ENCODE measurements at places on chromosomes 2 and 18. TPM values are rescaled to one million over a fixed set of nuclear protein-coding genes. Genes with fewer than 3 reads are reported as not detected.

GRCh38 chr2:7609974-7610373 lies 692.8 kb downstream of the RNF144A start:
- DNase-seq = no peak

DNA sequence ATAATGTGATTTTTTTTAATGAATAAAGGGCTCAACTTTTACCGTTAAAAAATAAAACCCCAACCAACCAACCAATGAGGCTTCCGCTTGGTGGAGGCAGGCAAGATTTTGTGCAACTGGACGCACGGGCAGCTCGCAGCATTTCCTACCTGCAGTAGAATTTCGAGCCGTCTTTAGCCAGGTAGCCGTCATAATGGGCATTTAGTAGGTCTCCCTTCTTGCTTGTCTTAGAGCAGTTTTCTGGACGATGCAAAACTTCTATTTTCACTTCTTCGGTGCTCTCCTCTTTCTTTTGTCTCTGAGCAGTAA lies 316 bp downstream of the FKBP7 start:
- no peak for DNase-seq

DNA sequence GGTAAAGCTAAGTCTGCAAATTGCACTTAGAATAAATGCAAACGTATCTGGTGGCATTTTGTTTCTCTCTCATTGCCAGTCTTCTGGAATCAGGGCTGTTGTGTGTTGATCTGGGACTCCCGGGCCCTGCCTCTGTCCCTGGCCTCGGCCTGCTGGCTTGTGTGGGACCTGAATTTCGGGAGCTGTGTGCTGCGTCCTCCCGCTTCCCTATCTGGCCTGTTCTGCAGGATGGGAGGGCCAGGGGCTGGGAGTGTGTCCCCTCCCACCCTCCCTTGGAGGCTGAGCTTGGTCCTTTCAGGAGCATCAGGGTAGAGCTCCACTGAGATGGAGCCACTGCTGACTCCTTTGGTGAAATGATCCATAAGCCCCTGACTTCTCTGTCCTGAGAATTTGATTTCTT lies 118.5 kb downstream of the ACKR3 start:
- no peak for DNase-seq

GRCh38 chr18:78766651-78767533 lies 212.7 kb upstream of the SALL3 start:
- no peak for DNase-seq

- DNase-seq = no peak
Measured at GRCh38 chr2:109322641-109323040, 193.6 kb downstream of the SH3RF3 start.

DNA sequence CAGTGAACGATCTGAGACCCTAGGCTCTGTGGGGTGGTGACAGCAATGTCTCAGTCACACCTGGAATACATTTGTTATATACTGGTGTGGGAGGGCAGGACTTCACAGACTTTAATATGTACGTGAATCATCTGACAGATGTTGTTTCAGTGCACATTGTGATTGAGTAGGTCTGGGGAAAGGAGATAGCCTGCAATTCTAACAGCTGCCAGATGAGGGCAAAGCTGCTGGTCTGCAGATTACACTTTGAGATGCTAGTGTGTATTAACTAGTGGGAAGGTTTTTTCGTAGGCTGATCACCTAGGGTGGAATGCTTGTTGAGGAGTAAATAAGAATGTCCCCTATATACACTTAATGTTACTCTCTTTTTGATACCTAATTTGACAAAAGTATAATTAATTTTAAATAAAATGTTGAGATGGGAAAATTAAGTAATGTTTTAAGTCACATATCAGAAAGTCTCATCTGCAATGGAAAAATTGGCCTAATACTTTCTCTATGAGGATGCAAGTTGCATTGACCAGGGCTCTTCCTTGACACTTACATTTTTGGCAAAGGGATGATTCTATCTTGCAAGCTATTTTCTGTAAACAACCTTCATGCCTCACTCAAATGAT lies 496.9 kb upstream of the HNMT start:
- peak; percentile 28 for DNase-seq

- no peak for DNase-seq
Measured at GRCh38 chr2:96649342-96649741, 6.8 kb downstream of the FER1L5 start.

GRCh38 chr2:225742487-225742886 lies 343.0 kb downstream of the NYAP2 start:
- DNase-seq = no peak

DNA sequence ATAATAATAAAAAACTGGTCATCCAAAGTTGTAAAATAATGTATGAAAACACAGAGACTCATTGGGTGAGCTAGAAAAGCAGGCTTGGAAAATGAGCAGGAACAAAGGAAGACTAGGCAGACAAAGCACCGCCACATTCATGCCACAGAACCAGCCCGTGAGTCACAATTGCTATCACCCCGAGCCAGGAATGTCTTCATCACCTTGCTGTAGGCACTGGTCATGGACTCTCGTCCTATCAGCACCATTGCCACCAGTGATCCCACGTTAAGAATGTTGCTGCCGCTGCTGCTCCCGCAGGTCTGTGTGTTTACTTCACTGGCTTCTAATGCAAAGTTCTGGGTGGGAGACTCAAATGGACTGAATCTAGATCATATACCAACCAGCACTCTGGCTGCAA lies 417.9 kb downstream of the PID1 start:
- DNase-seq = no peak

DNA sequence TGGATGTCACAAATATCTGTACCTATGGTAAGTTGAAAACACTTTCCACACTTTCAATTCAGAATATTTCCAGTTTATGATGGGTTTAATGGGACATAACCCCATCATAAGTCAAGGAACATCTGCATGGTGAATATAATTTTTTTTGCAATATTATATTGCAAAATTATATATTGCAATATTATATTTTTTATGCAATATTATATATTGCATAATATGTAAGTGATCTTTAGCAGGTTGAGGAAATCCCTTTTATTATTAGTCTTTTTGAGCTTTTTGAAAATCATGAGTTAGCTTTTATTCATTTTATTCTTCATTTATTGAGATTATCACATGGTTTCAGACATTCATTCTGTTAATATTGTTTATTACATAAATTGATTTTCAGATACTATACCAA lies 342.2 kb upstream of the GALNT5 start:
- DNase-seq = no peak

DNA sequence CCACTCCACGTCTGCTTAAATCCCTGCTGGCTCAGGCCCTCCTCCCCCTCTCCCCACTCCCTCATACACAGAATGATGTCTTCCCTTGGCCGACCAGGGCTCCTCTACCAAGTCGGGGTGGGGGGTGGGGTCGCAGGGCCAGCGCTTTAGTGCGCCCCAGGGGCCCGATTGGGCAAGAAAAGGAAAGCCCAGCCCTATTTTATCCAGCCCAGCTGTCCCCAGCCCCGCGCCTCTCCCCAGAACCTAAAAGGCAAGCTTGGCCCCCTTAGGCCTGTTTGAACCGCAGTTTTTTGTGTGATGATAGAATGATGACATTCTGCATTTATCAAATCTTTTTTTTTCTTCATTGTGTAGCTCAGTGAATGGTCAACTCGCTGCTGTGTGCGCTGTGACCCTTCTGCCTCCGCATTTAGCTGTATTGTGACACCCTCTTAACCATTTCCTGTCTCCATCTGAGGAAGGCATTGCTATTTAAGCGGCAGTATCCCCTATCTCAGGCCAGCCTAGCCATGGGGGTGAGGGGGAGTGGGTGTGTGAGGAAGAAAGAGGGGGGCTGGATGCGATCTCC lies 231.4 kb downstream of the HAUS1 start:
- DNase-seq = peak; percentile 26

GRCh38 chr2:43132683-43133301 lies 93.6 kb downstream of the ZFP36L2 start:
- no peak for DNase-seq

DNA sequence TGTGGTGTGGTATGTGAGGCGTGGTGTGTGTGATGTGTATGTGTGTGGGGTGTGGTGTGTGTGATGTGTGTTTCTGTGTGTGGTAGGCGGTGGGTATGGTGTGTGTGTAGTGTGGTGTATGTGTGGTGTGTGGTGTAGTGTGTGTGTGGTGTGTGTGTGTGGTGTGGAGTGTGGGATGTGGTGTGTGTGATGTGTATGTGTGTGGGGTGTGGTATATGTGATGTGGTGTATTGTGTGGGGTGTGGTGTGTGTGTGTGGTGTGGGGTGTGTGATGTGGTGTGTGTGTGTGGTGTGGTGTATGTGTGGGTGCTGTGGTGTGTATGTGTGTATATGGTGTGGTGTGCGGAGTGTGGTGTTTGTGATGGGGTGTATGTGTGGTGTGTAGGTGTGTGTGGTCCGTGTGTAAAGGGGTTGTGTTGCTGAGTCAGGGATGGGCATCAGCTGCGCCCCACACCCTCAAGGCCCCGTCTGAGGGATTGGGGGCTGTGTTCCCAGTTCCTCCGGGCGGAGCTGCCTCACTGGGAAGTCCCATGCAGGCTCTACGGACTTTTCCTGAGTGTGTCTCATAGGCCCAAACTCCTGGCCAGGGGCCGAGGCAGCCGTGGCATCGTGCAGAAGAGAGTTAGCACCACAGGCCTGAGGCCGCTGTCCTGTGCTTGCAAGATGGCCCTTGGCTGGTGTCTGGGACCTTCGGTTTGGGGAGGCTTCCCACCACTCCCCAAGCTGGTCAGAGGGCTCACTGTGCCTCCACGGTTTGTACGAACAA lies 18.2 kb upstream of the ARL4C start:
- DNase-seq = no peak

DNA sequence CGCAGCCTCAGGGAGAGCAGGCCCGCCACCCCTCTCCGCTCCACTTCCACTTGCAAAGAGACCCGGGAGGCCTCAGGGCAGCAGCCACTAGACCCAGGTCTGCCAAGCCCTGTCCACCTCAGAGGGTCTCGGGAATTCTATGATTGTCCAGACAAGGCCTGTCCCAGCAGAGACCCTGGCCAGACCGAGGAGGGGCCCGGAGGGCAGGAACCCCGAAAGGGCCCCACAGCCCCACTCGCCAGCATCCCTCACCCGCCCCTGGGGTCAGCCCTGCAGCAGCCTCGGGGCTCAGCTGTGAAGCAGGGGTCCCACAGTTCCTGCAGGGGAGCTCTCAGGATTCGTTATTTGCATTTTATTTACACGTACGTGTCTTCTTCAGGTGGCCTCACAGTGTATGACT lies 269.5 kb downstream of the EIPR1 start:
- DNase-seq = no peak

DNA sequence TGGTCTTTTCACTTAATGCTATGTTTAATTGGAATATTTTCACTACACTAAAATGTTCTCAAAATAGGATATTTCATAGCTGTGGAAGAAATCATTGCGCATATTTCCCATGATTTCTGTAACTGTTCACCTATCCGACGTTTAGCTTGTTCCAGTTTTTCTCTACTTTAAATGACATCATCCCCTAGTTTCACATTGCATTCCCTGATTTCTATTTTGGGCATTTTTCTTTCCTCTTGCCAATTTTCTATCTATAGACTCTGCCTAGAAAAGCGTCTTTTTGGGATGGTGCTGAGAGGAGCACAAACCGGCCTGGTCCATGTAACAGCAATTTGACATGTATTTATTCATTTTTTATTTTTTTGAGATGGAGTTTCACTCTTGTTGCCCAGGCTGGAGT lies 163.4 kb downstream of the SH3RF3 start:
- no peak for DNase-seq

DNA sequence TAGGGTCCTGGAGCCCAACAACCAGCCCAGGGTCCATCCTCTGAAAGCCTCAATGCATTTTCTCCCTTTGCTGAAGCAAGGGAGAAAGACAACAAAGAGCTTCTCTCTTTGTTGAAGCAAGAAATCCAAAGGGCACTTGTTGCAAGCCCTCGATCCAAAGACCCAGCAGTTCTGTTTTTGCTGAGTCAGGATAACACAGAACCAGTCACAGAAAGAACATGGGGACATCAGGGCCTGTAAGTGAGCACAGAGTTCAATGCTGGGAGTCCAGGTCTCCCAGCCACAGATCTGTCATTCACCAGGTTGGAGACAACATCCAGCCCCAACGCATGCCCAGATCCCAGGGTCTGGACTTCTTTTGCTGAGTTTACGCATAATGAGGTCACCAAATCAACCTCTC lies 315.8 kb upstream of the KLHL29 start:
- no peak for DNase-seq

DNA sequence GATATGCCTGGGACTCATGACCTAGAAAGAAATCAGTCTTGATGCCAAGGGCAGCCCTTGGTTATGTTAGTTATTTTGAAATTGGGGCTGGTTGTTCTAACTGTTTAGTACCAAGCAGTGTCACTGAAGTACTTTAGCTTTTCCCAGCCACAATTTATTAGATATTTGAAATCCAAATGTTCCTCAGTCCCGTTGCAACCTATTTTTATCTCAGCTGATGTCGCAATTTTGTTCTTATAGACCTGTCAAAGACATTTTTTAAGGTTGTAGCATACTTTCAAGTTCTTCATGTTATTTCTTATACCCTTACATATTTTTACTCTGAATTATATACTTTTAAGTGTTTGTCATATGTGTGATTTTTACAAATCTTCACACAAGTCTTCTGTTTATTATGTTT lies 100.1 kb downstream of the LRP1B start:
- DNase-seq = no peak

- DNase-seq = no peak
Measured at GRCh38 chr2:31381601-31382000, 32.9 kb downstream of the XDH start.

GRCh38 chr18:40897884-40898283 lies 1057.2 kb upstream of the PIK3C3 start:
- no peak for DNase-seq

SPP2 gene
- not detected for total RNA-seq

TFCP2L1 gene
- not detected for total RNA-seq

NEURL3 gene
- total RNA-seq = not detected

COLEC12 gene
- total RNA-seq = 0.86 TPM

ACOXL gene
- not detected for total RNA-seq

ONECUT2 gene
- 1.2 TPM for total RNA-seq

C2orf15 gene
- 0.56 TPM for total RNA-seq
